GM10248 (cell line): ENCODE measurements at places on chromosomes 11 and 22.

DNA sequence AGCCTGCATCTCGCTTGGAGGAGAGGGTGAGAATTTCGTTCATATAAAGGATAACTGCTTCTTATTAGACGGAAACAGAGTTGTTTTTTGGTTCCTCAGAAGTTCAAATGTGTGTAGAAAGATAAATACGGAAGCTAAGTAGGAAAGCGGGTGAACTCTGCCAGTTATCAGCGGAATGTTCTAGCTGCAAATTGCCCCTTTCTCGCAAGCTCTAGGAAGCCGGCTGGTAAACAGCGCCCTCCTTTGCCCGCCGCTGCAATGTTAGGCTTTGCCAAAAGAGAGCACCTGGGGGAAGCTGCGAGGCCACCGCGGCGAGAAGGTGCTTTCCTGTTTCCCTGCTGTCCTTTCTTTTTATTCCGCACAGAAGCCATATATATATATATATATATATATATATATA, 67.0 kb downstream of the IGLL5 start:
- no peak for DNase-seq

- no peak for DNase-seq
These were observed 2.1 kb downstream of the CDC42BPG start for GRCh38 chr11:64842366-64842759.

- DNase-seq, result no peak
These were observed 680.4 kb downstream of the TBC1D22A start for GRCh38 chr22:47442821-47443220.

- DNase-seq, result no peak
These were observed 173.3 kb downstream of the TBC1D22A start for GRCh38 chr22:46935506-46936377.

DNA sequence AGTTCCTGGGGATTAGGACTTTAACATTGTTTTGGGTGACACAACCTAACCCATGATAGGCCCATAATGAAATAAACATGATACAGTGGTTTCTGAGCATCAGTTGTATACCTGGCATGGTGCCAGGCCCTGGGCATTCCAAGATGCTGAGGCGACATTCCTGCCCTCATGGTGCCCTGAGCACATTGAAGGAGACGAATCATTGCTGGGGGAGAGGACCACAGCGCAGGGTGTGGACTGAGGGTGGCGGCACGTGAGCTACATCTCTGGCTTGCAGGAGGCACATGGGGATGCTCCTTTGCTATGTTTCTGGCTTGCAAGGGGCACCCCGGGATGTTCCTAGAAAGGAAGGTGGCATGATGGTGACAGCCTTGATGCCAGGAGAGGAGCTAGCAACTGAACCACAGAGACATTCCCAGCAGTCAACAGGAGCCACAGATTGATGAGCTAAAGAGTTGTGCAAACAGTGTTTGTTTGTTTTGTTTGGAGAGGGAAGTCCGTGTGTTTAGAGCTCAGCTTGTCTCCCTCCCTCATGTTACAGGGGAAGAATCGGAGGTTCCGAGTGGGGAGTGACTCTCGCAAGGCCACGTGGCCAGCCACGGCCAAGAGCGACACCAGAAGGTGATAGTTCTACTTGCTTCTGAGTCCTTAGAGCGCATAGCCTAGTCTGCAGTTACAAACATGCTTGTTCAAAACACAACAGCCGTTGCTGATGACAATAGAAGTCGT, 106.4 kb downstream of the MIAT start:
- no peak for DNase-seq
